Activated naive CD8-positive, alpha-beta T cell treated with anti-CD3 and anti-CD28 coated beads, Interleukin-2, amount 10 ng/mL, durations not matched to agents 7 days and 5 days (primary cell): ENCODE measurements at places on chromosomes 7 and 10. TPM values are rescaled to one million over a fixed set of nuclear protein-coding genes. Genes with fewer than 3 reads are reported as not detected.

DNA sequence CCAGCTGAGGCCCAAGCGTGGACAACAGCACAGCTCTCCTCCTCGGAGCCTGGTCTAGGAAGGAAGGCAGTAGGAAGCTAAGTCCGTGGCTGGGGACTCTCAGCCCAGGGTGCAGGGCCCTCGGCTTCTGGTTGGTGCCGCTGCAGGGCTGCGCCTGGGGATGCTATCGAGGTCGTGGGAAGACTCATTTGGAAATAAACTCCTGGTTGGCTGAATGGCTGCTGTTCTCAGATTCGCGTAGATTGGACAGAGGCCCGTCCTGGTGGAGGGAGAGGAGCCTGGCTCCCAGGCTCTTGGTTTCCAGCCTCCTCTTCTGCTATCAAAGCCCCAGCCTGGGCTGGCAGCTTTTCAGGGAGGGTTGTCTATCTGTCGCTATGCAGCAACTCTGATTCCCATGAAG, 152.6 kb upstream of the FZD8 start:
- DNase-seq: no peak

DNA sequence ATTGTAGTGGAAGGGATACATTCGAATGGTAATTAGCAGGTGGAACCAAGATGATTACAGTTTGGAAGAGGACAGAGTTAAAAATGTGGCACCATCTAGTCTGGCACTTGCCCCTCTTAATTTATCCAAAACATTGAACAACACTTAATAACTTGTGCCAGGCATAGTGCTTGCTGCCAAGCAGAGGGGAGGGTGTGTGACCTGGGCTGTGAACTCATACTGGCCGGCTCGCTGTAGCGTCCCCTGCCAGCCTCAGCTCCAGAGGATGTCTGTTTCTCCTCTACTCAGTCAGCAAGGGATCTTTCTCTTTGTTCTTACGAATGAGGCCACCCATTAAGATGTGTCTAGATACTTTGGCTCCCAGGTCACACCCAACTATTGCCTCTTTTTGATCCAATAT, 179.4 kb upstream of the INHBA start:
- no peak for DNase-seq

GRCh38 chr7:18515067-18515466, 19.5 kb downstream of the HDAC9 start:
- DNase-seq: no peak

DNA sequence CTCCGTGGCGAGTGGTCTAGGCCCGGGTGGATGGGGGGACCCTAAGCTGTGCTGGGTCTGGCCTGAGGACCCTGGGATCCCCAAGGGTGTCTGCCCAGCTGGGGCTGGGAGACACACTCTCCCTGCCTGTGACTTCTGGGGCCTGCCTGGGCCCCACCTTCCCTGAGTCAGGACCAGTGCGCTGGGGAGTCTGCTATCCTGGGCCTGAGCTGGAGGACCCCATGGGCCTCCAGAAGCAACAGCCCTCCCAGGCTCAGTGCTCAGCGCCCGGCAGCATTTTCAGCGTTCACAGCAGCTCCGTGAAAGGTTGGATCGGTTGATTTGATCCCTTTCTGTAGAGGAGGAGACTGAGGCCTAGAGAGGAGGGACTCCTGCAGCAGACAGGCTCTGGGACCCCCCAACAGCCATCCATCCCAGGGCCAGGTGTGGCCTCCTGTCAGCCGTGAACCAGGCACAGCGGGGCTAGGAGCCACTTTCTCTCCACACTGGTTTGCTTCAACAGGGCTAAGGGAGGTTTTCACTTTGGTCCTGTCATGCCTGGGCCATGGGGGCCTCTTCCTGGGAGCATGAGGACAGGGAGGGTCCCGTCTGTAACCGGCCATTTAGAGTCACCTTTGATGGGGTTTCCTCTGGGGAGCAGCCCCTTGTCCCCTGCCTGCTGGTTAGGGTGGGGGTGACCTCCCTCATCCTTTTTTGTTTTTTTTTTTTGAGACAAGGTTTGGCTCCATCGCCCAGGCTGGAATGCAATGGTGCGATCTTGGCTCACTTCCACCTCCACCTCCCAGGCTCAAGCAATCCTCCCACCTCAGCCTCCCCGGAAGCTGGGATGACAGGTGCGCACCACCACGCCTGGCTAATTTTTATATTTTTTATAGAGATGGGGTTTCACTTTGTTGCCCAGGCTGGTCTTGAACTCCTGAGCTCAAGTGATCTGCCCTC, 12.4 kb downstream of the FOXL3 start:
- no peak for DNase-seq

DNA sequence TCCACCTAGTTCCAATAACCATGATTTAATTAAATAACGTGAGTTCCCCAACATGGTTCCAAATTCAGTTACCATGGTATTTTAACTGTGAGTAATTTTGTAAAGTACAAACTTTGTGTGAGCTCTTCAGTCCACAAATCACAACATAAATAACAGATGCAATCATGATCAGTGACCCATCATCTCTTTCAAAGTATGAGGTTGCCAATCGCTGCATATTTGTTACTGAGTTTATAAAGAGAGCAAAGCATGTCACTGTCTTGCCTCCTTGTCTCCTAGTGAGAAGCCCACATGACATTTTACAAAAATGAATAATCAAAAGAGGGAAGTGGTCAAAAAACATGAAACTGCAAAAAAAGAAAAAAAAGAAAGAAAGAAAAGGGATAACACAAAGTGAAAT, 69.1 kb upstream of the PDSS1 start:
- no peak for DNase-seq

ITIH5 gene
- total RNA-seq: not detected

TES gene
- total RNA-seq: 121 TPM

DNAJB6 gene
- total RNA-seq: 67.0 TPM

FAM20C gene
- 2.6 TPM for total RNA-seq

HABP2 gene
- total RNA-seq: not detected
